Endothelial cell (in vitro differentiated cells): ENCODE measurements at places on chromosomes 2 and 18.

GRCh38 chr2:157106950-157107349 is 150.6 kb upstream of the GALNT5 start:
- no peak for DNase-seq

GRCh38 chr2:134508391-134508790 is 210.4 kb downstream of the TMEM163 start:
- no peak for DNase-seq

DNA sequence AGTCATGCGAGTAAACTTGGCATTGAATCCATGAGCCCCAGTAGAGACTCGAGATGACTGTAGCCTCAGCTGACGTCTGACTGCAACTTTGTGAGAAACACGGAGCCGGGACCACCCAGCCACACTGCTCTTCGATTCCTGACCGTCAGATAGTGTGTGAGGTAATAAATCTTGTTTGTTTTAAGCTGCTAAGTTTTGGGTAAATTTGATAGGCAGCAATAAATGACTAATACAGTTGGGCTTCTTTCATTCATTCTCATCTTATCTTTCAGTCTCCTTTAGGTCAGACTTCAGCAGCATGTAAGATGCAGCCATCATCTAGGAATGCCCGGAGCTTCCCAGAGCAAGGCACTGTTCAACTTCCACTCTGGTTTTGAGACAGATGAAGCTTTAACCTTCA is 8.0 kb upstream of the KLHL29 start:
- DNase-seq = no peak

GRCh38 chr2:42360493-42360889 is 526 bp downstream of the COX7A2L start:
- DNase-seq = no peak

GRCh38 chr2:177917169-177917568 is 155.4 kb downstream of the PDE11A start:
- DNase-seq = no peak

DNA sequence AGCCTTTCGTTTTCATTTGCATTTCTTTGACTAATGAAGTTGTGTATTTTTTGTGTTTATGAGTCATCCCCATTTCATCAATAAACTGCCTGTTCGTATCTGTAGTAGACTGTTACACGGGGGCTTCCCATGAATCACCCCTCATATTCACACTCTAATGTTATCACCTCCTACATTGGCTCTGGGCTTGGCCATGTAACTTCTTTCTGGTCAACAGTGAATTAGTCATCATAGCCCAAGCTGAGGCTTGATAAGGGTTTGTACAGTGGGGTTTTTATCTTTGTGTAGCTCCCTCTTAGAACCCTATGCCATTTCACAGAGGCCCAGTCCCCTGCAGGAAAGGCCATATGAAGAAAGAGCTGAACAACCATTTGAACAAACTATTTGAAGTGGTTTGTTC is 151.0 kb downstream of the CCBE1 start:
- no peak for DNase-seq

GRCh38 chr18:59707306-59707705 is 10.1 kb upstream of the CCBE1 start:
- DNase-seq = no peak

DNA sequence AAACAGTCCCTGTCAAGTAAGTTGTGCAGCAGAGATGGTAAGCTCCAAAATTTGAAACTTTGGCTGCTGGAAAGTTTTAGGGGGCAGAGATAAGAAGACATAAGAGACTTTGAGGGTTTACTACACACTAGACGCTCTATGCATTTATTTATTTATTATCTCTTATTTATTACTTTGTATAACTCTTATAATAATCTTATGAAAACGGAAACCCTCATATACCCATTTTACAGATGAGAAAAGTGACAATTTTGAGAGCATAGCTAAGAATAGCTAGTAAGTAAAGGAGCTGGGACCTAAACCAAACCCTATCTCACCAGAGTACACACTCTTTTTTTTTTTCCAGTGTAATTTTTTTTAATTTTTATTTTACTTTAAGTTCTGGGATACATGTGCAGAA is 112.8 kb upstream of the PKDCC start:
- no peak for DNase-seq

- no peak for DNase-seq
These were observed 24.4 kb upstream of the TUBB6 start for GRCh38 chr18:12283666-12284065.

DNA sequence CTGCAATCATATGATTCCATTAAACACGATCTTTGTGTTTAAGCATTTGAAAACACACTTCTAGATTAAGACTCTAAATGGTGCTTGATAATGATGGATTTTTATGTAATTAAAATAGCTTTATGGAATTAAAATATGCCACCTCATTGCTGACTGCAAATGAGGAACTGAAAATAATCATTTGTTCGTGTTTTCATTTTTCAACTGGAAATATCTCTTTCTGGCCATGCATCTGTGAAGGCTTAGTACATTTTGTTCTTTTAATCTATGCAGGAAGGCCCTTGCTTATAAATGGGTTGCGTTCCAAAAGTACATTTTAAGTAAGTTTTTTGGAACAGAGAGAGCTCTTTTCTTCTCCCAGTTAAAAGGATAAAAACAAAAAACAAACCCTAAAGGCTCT is 125.5 kb downstream of the MC4R start:
- no peak for DNase-seq

DNA sequence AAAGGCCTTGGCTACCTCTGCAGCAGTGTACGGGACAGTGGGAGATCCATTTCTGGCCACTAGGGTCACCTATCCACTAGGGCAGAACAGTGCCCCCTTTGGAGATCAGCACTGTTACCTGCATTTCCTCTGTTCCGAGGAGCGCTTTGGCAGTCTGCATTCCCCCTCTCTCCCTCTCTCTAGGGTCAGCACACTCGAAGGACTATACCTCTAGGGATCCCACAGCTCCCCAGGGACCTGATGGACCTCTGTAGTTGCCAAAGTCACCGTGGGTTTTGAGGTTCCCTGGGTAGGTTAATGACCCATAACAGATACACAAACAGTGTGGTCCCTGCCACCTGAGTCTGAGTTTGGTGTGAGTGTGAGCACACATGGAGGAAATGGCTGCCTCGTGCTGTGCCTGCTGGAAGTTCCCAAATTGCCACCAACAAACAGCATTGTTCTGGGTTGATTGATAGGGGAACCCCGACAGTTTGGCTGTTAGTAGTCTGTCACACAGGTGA is 99.8 kb upstream of the VWC2L start:
- no peak for DNase-seq

DNA sequence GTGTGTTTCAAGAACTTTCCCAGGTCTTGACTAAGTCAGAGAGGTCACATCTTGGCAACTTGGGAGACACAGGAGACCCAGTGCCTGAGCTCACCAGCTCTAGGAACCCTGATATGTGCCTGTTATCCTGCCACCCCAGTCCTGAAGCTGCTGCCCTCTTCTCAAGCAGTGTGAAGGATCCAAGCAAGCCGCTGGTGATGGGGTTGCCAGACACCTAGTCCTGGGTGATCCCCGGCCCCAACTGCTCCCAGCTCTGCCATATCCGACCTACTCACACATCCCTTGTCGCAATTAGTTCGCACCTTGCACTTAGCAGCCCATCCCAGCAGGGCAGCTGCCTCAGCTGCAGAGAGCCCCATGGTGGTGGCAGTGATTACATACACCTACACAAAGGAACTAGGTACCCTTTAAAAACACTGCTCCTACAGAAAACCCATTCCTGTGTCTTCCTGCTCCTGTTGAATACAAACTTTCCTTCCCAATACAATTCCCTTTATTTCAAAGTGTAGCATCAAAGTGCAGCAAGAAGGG is 247.2 kb upstream of the RAB12 start:
- DNase-seq = no peak

DNA sequence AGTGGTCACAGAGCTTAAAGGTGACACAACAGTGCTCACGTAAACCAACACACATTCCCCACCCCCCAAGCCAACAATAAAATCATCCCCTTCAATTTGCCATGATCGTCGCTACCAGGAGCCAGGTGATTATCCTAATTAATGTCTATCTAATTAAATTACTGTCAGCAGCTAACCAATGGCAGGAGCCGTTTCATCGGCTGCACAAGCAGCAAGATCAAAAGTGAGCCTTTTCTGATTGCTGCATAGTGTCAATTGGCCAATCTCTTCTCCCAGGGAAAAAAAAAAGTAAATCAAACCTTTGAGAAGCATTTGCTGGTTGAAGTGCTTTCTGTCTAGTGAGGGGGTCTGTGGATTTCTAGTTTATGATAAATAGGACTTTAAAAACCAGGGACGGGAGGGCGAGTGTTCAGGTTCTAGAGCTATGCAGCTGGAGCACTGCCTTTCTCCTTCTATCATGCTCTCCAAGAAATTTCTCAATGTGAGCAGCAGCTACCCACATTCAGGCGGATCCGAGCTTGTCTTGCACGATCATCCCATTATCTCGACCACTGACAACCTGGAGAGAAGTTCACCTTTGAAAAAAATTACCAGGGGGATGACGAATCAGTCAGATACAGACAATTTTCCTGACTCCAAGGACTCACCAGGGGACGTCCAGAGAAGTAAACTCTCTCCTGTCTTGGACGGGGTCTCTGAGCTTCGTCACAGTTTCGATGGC is at the start of gene TBR1:
TSS of gene TBR1 (plus strand) at position 311 of the 721 bp plus-strand sequence. CDS start at position 425, 114 bp downstream.
- no peak for DNase-seq

- DNase-seq = no peak
These were observed 142.7 kb downstream of the ADCYAP1 start for GRCh38 chr18:1047406-1047805.
